ENCODE measurements at places on chromosomes 3 and 15.

GRCh38 chr15:91664224-91664836 lies 189.2 kb upstream of the SLCO3A1 start:
- DNase-seq, result no peak

- DNase-seq, result no peak
These were observed 19.2 kb downstream of the SNX33 start for GRCh38 chr15:75666823-75667501.

GRCh38 chr3:123535580-123535979 lies 49.3 kb downstream of the HACD2 start:
- no peak for DNase-seq

DNA sequence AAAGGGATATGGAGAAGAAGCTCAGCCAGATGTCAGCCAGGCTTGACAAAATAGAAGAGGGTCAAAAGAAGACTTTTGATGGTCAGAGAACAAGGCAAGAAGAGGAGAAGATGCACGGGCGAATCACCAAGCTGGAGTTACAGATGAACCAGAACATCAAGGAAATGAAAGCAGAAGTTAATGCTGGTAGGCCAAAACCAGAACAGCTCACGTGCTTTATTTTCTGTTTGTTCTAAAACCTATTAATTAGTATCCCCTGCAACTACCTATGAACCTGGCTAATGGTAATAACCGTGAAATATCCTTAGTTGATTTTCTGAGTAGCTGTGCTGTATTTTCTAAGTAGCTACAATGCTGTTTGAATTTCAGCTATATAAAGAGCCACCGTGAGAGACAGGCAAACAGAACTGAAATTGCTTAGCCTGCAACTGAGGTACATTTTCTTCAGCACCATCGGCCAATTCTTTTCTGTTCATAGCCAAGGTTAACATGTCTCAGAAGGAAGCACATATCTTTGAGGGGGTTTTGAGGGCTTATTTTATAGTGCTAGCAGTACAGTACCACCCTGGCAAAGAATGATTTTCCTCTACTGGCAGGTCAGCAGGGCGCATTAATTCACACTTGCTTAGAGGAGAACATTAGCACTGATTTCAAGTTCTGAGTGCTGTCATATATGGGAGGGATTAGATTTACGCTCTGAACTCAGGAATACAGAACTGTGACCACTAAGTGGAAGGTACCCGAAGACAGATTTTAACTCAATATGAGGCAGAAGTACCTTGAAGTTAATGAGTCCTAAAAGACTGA lies 78.9 kb downstream of the FAM81A start:
- no peak for DNase-seq

- peak; percentile 35 for DNase-seq
These were observed 65.6 kb downstream of the GRIP2 start for GRCh38 chr3:14474363-14475081.

GRCh38 chr3:151145713-151146070 lies 57.3 kb downstream of the GPR171 start:
- DNase-seq, result no peak

GRCh38 chr15:80459380-80459779 lies 55.2 kb downstream of the ARNT2 start:
- DNase-seq, result no peak

- DNase-seq, result no peak
These were observed 91.6 kb upstream of the CBLB start for GRCh38 chr3:105960381-105960780.

DNA sequence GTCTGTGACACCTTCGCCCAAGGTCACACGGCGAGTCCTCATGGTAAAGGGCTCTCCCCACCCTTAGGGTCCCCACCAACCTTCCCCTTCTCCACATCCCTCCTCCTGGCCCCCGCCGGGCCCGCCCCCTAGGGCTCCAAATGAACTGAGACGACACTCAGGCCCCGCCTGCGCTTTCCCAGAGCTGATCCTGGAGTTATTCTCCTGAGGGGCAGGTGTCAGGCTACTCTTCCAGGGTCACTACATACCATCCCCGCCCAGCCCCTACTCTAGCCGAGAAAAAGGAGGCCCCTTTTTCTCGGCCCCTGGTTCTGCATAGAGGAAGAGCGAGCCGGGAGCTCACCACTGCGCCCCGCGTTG lies 292 bp downstream of the USP4 start:
- DNase-seq, result no peak

GRCh38 chr15:70463453-70463834 lies 299.9 kb downstream of the UACA start:
- no peak for DNase-seq

GRCh38 chr3:184371570-184372018 lies 6.4 kb downstream of the THPO start:
- peak; percentile 83 for DNase-seq

DNA sequence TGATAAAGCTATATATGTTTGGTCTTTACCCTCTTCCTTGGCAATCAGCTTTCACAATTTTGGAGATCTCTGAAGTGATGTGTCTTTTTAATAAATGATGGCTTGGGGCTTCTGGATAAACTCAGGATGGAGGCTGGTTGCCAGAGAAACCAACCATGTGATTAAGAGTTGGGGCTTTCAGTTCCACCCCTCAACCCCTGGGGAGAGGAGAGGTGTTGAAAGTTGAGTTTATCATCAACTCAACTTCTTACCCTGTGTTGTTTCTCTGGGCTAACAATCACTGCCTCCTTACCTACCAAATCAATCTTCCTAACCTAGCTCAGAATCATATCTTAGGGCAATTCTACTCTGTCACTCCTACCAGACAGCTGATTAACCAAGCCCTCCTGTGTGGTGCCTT lies 735.8 kb downstream of the ZPLD1 start:
- no peak for DNase-seq

- DNase-seq, result no peak
These were observed 39.3 kb downstream of the GRK7 start for GRCh38 chr3:141802316-141803077.

- DNase-seq, result no peak
These were observed 4.2 kb downstream of the HMCES start for GRCh38 chr3:129282727-129283327.

GRCh38 chr15:78637776-78638435 lies 3.1 kb downstream of the CHRNB4 start:
- no peak for DNase-seq

GRCh38 chr3:40801284-40801741 lies 276.6 kb downstream of the ZNF621 start:
- no peak for DNase-seq

DNA sequence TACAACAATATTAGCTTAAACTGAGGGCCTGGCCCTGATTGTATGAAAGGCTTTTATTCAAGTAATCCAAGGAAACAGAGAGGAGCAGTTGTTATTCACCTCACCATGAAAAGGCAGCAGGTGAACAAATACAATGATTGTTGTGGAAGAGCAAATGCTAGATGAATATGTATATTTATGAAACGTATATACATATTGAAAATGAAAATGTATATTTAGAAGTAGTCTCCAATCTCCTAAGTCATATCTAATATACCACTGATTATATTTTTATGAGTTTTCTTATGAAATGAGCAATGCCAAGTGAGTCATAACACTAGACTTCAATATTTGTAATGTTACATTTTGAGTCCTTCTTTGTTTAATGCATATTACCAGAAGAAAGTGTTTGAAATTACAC lies 116.2 kb upstream of the KCNMB2 start:
- DNase-seq, result no peak

- no peak for DNase-seq
These were observed 416.7 kb downstream of the ZBTB20 start for GRCh38 chr3:114730397-114730796.

- DNase-seq, result no peak
These were observed 98.0 kb upstream of the ABHD17C start for GRCh38 chr15:80597076-80597475.

GRCh38 chr15:65101891-65102708 lies 12.9 kb downstream of the UBAP1L start:
- DNase-seq, result no peak

DNA sequence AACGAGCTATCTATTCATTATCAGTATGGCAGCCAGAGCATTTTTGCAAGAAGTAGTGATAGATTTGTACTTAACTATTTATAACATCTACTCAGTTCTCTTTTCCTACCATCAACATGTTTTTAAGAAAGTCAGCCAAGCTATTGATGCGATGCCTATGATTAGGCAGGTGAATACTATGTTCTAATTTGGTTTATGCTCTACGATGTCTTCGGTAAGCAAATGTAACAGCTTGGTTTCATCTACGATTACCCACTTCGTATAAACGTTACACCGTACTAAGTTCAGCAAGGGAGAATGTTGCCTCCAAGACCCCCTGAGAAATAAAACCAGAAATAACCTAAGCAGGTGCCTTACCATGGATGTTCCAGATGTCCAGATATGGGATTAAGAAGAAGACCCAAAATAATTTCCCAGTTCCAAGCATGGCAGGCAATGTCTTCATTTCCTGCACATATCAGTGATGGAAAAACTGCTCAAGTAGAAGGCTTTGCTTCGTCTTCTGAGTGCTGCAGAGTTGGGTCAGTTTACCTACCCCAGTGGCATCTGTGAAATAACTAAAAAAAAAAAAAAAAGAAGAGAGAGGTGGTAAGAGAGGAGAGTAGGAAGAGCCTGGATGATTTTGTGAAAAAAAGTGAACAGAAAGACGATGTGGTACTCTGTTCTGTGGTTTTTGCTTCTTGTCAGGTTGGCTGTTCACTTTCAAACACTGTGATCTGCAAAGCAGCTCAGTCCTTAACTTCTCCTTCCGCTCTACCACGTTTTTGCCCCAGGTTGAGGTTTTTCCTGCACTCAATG lies at the start of gene BTLA:
BTLA (minus strand) TSS at position 559 of the 798 bp plus-strand sequence; CDS start at position 445, 114 bp downstream.
- DNase-seq, result no peak

DNA sequence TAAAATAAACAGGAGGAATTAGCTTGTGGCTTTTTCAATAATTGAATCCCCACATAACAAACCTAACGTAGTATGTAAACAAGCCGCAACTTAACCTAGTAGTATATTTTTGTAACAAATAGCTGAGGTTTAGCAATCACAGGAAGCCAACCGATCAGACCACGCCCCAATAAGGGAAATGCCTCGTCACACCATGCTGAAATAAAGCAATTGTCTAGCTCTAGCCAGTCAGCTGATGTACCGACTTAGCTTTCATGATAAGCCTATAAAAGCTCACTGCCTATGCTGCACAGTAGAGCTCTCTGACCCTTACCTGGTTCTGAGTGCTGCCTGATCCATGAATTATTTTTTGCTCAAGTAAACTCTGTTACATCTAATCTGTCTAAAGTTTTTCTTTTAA lies 208.9 kb downstream of the ROBO1 start:
- DNase-seq, result no peak

- no peak for DNase-seq
These were observed 88.7 kb upstream of the UBE2E2 start for GRCh38 chr3:23114432-23114831.

DNA sequence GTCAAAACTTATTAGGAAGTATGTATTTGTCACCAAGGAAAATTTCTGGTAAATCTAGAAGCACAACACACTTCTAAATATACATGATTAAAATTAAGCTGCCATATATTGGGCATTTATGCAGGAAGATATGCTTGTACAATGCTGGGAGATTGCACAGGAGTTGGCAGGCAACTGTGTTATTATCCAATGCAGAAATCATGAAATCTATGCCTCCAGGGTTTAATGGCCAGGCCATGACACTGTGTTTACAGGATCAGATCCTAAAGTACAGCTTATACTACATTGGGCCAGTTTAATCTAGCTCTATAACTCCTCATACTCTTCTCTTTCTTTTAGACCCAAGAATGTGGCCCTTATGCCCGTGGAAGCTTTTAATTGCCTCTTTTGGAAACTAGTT lies 391.4 kb upstream of the DPH6 start:
- no peak for DNase-seq

DNA sequence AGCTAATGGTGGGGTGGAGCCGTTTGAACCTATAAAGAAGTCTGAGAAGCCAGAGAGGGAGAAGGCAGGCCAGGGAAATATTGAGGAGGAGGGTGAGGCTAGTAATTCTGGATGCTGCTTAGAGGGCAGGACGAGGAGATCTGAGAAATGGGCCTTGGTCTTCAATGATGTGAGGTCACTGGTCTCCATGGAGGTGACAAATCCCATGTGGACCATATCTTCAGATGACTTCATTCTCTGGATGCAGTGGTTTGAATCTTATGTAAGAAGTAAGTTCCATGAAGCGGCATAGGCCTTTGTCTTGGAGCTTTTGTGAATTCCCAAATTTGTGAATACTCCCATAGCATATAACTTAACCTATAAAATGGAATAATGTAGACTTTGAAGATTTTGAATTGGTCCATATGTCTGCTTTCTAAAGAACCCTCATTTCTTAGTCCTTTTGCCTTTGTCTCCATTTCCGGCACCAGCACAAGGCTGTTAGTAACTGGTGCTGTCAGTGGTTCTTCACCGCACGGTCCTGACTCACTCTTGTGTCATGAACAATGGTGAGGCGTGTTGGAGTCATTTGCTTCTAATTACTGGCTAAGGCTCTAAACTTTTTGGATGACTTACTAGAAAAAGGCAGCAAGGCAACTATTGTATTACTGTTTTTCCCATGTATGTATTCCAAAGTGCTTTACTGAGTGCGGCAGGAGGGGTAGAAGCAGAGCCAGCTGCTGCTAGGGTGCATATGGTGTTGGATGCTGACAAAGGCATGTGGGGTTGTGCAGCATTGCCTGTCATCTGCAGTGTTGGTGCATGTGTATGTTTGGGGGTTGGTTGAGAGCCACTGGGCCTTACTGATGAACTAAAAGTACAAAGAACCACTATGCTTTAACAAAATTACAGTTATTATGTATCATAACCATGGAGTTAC lies 279.3 kb upstream of the C2CD4B start:
- DNase-seq, result no peak

DNA sequence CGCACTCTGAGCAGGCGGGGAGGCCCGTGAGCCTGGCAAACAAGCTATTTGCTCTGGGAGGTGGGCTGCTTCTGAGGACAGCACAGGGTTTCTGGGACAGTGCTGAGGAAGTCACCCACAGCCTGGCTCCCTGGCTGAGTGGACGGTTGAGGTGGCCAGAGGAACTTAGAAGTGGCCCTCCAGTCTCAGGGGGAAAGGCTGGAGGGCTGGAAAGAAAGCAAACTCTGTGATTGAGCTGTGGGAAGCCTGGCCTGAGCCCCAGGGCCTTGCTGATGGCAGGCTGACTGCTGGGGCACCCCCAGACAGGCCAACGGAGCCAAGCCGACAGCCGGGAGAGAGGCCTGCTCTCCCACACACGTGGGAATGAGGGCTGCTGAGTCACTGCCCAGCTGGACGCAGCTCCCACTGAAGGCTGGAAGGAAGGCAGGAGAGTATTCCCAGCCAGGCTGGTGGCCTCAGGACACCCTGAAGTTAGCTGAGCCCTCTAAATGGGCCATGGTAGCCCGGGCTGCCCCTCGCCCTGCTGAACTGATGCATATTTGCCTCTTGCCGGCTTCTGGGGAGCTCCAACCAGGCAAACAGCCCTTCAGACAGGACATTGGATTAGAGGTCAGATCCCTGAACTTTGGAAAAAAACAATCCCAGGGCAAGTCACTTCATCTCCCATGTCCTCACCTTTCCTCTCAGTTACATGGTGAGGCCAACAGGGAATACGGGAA lies 98.0 kb upstream of the TLE3 start:
- DNase-seq, result peak; percentile 92

GRCh38 chr3:126354776-126355175 lies 2.4 kb downstream of the KLF15 start:
- peak; percentile 53 for DNase-seq

- DNase-seq, result no peak
These were observed 51.2 kb downstream of the KCNAB1 start for GRCh38 chr3:156171281-156172267.

- peak; percentile 33 for DNase-seq
These were observed 818 bp downstream of the SLC4A7 start for GRCh38 chr3:27483117-27484014.

GRCh38 chr3:110533089-110533488 lies 538.5 kb upstream of the NECTIN3 start:
- no peak for DNase-seq
